ENCODE measurements at places on chromosomes 5 and 9. TPM values are rescaled to one million over a fixed set of nuclear protein-coding genes. Genes with fewer than 3 reads are reported as not detected.

GRCh38 chr5:175746851-175747250 is 89.0 kb downstream of the HRH2 start:
- DNase-seq = peak; percentile 37
- no peak overlapping the region for H3K27ac ChIP-seq
- no peaks in the 10 kb centered on the region for H3K36me3 ChIP-seq
- no peaks in the 10 kb centered on the region for H3K4me1 ChIP-seq
- no peaks in the 10 kb centered on the region for H3K27me3 ChIP-seq

SETD9 gene
- 2.7 TPM for total RNA-seq

- no peak overlapping the region for H3K27ac ChIP-seq
- no peak for DNase-seq
- no peak overlapping the region for H3K4me3 ChIP-seq
These were observed 30.3 kb upstream of the GRXCR2 start for GRCh38 chr5:145903113-145903512.

DNA sequence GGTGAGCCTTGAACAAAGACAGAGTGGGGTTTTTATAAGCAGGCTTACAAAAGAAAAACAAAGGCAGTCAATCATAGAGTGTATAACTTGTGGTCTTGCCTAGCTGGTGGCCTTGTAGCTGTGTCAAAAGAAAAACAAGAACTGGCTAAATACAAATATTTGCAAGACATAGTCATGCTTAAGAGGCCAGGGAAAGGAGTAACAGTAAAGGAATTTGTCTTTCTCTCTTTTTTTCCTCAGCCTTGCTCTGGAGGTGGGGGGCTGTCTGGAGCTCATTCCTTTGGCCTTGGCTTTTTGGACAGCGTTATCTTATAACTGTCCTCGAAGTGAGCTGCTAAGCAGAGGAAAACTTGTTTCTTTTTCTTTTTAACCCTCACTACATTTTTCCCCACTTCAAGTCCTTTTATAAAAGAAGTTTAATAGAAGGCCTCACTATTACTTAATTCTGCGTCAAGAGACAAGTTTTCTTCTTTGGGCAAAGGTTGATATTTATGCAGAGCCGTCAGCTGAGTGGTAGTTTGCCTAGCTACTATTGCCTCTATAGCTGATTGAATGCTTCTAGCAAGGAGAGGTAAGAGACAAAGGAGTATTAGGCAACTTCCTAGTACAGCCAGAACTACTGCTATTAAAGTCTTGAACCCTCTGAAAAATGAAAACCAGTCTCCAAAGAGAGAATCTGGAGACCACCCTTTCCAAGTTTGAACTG is 14.3 kb downstream of the CEL start:
- no peaks in the 10 kb centered on the region for H3K4me1 ChIP-seq
- no peaks in the 10 kb centered on the region for H3K27me3 ChIP-seq
- no peak for DNase-seq
- H3K36me3 ChIP-seq = no peaks in the 10 kb centered on the region

GRCh38 chr9:74107692-74108091 is 389.4 kb upstream of the RORB start:
- no peaks in the 10 kb centered on the region for H3K36me3 ChIP-seq
- no peak overlapping the region for H3K4me3 ChIP-seq
- H3K4me1 ChIP-seq = no peaks in the 10 kb centered on the region
- no peak overlapping the region for H3K27ac ChIP-seq
- DNase-seq = no peak

GRCh38 chr5:121976979-121977378 is 15.2 kb downstream of the SRFBP1 start:
- H3K36me3 ChIP-seq = no peaks in the 10 kb centered on the region
- no peak overlapping the region for H3K27ac ChIP-seq
- H3K27me3 ChIP-seq = no peaks in the 10 kb centered on the region
- peaks cover 14% of the 10 kb centered on the region for H3K4me1 ChIP-seq
- H3K4me3 ChIP-seq = no peak overlapping the region
- no peak for DNase-seq

- peaks cover 6% of the 10 kb centered on the region for H3K4me1 ChIP-seq
- H3K27ac ChIP-seq = no peak overlapping the region
- no peaks in the 10 kb centered on the region for H3K27me3 ChIP-seq
- H3K4me3 ChIP-seq = no peak overlapping the region
- no peaks in the 10 kb centered on the region for H3K36me3 ChIP-seq
These were observed 4.3 kb upstream of the EMB start for GRCh38 chr5:50445296-50445949.

- DNase-seq = no peak
- H3K4me3 ChIP-seq = no peak overlapping the region
- no peaks in the 10 kb centered on the region for H3K36me3 ChIP-seq
- peaks cover 8% of the 10 kb centered on the region for H3K4me1 ChIP-seq
These were observed 77.7 kb upstream of the SELENOP start for GRCh38 chr5:42889311-42889933.

DNA sequence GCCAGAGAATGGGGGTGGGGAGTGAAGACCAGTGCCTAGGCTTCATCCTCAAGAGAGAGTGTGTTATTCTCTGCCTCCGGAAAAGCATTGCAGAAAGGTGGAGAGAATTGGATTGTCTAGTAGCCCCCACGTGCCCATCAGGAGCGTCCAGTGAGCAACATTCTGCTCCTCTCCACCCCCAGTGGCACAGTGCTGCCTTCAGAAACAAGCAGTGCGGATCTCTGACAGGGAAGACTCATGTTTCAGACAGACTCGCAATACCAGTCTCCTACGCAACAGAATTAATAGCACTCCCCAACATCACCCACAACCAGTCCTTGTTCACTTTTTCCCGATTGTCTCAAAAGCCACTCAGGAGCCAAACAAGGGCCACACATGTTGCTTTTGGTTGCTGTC is 14.9 kb upstream of the CEL start:
- no peaks in the 10 kb centered on the region for H3K27me3 ChIP-seq
- no peaks in the 10 kb centered on the region for H3K4me1 ChIP-seq
- no peaks in the 10 kb centered on the region for H3K36me3 ChIP-seq
- H3K4me3 ChIP-seq = no peak overlapping the region
- no peak overlapping the region for H3K27ac ChIP-seq

SPINK4 gene
- not detected for total RNA-seq

GRCh38 chr9:130962418-130963316 is 23.6 kb upstream of the FIBCD1 start:
- no peaks in the 10 kb centered on the region for H3K27me3 ChIP-seq
- H3K4me3 ChIP-seq = no peak overlapping the region
- no peaks in the 10 kb centered on the region for H3K36me3 ChIP-seq

C9orf50 gene
- total RNA-seq = not detected

GRCh38 chr9:26725573-26725972 is 167.0 kb downstream of the CAAP1 start:
- H3K36me3 ChIP-seq = no peaks in the 10 kb centered on the region
- no peak overlapping the region for H3K4me3 ChIP-seq
- DNase-seq = no peak
- H3K27me3 ChIP-seq = no peaks in the 10 kb centered on the region
- H3K4me1 ChIP-seq = no peaks in the 10 kb centered on the region

- no peak overlapping the region for H3K4me3 ChIP-seq
- no peaks in the 10 kb centered on the region for H3K4me1 ChIP-seq
- no peaks in the 10 kb centered on the region for H3K36me3 ChIP-seq
These were observed 79.5 kb downstream of the TTC39B start for GRCh38 chr9:15227491-15227890.

GRCh38 chr9:86407022-86407421 is 52.8 kb upstream of the TUT7 start:
- no peak for DNase-seq
- no peaks in the 10 kb centered on the region for H3K4me1 ChIP-seq
- H3K36me3 ChIP-seq = no peaks in the 10 kb centered on the region

DNA sequence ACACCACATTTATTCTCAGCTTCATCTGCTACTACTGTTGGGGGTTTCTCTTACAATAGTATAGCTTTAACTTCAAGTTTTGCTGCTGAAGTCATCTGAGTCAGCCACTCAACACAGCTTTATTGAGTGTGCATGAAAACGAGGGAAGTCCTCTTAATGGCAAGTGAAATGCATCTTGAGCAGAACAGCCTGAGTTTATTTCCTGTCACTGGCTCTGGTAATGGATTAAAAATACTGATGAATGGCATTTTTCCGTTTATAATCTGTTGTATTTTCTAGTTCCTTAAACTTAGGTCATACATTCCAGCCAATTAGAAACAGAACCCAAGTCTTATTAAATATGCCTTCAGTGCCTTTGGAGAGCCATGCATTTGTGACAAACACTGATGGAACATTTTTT is 238.6 kb downstream of the SLF1 start:
- H3K27me3 ChIP-seq = no peaks in the 10 kb centered on the region
- H3K4me1 ChIP-seq = no peaks in the 10 kb centered on the region
- no peak overlapping the region for H3K4me3 ChIP-seq
- no peak for DNase-seq

DNA sequence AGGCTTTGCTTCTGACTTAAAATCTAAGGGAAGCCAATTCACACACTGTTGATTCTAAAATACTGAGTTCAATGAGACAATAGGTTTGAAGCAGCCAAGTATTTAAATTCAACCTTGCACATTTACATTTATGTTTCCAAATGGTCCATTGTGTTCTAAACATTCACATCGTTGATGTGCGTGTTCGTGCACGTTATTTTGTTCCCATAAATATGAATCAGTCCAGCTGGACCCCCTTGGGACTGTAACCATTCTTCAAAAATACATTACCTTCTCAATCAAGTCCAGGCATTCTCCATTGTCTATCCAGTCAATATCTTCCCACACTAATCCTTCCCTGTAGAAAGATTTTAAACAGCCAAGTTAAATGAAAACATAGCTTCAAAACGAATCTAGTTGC is 146.4 kb upstream of the RETREG1 start:
- no peak overlapping the region for H3K27ac ChIP-seq
- H3K4me3 ChIP-seq = no peak overlapping the region
- no peaks in the 10 kb centered on the region for H3K36me3 ChIP-seq
- DNase-seq = no peak
- no peaks in the 10 kb centered on the region for H3K4me1 ChIP-seq

DNA sequence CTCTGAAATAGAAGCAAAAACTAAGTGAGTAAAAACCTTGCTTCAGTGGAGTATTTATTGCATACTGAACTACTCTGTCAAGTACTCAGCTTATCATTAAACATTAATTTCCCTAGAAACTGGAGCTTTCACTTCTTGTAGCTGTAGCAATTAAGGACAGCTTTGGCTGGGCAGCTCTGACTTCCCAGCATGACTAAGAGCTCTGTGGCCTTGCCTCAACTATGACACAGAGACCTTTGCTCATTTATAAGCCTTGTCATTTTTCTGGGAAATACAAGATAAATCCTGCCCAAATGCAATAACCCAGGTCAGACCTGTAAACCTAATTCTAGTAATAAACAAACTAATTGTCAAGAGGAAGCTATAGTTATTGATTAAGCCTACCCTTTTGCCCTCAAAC is 65.4 kb upstream of the STK32A start:
- no peak overlapping the region for H3K27ac ChIP-seq
- no peaks in the 10 kb centered on the region for H3K36me3 ChIP-seq
- H3K27me3 ChIP-seq = no peaks in the 10 kb centered on the region

DNA sequence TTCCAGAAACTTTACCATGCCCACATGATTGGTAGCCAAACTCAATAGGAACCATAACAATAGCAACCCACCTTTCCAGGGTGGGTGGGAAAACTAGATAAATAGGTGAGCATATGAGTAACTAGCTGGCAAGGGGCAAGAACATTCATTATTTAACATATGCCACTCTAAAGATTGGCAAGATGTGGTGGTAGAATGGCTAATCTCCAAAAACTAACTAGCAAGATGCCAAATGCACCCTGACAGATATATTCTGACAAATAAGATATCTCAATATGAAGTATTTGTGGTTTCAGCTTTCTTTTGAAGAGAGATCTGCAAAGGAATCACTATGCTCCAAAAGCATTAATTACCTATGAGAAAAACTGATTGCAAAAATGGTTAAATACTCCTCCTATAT is 895.6 kb downstream of the TLE1 start:
- DNase-seq = no peak
- H3K36me3 ChIP-seq = no peaks in the 10 kb centered on the region
- no peak overlapping the region for H3K4me3 ChIP-seq
- H3K4me1 ChIP-seq = peaks cover 18% of the 10 kb centered on the region
